ENCODE measurements at places on chromosomes 2 and 18. TPM values are rescaled to one million over a fixed set of nuclear protein-coding genes. Genes with fewer than 3 reads are reported as not detected.

GRCh38 chr2:154963511-154963910 lies 265.0 kb downstream of the KCNJ3 start:
- no peak overlapping the region for H3K27ac ChIP-seq
- no peaks in the 10 kb centered on the region for H3K4me1 ChIP-seq
- no peak for DNase-seq
- no peak overlapping the region for H3K4me3 ChIP-seq

DNA sequence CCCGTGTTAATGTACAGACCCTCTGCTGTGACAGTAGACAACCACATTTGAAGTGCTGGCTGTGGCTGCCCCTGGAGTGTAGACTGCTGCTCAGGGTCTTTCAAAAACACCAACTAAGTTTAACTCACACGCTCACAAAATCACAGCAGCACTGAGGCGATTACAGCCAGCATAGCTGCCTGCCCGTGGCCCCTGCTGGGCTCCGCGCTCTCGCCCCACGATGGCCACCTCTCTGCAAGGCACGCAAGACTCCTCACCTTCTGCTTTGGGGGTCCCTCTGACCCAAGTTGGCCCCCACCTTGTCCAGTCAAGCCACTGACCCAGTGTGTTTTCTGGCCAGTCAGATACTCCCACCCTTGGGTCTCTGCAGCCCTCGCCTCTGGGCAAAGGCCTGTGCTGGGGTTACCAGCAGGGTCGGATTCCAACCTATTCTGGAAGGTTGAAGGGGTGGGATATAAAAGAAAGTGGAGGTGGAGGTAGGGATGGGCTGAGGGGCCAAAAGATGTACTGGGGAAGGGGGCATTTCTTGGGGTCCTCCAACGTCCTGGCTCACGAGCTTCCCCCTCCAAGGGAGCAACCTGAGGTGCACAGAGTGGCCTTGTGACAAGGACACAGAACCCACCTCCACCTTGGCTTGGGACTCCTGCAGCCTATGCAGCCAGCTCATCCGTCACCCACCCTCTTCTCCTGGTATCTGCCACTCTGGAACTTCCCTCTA lies 2.9 kb upstream of the B3GNT7 start:
- H3K4me1 ChIP-seq: peaks cover 15% of the 10 kb centered on the region
- H3K36me3 ChIP-seq: peaks cover 2% of the 10 kb centered on the region
- peaks cover 25% of the 10 kb centered on the region for H3K27me3 ChIP-seq
- no peak overlapping the region for H3K4me3 ChIP-seq

GRCh38 chr2:233082931-233083755 lies 23.0 kb downstream of the INPP5D start:
- DNase-seq: no peak
- H3K27me3 ChIP-seq: no peaks in the 10 kb centered on the region
- H3K4me1 ChIP-seq: peaks cover 89% of the 10 kb centered on the region
- peak overlapping the region; percentile 88 for H3K27ac ChIP-seq
- H3K4me3 ChIP-seq: peak overlapping the region; percentile 65
- peaks cover 81% of the 10 kb centered on the region for H3K36me3 ChIP-seq

DNA sequence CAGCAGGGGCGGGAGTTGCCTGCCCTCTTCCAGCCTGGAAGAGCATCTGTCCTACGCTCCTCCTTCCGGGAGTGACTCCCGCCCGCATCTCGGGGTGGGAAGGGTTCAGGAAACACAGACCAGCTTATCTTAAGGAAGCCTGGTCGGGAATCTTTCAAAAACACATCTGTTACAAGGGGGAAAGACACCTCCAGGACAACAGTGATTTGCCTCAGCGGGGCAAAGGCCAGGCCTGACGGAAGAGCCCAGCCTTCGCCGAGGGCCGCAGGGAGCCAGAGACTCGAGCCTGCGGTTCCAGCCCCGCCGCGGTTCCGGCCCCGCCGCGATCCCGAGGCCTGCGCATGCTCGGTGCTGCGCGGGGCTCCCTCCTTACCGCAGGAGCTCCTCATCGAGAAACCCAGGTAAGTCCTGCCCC lies 38.1 kb upstream of the TGIF1 start:
- H3K36me3 ChIP-seq: no peaks in the 10 kb centered on the region
- peaks cover 10% of the 10 kb centered on the region for H3K4me1 ChIP-seq
- H3K4me3 ChIP-seq: no peak overlapping the region

GRCh38 chr2:241680044-241680443 lies 6.6 kb downstream of the DTYMK start:
- no peak for DNase-seq
- H3K4me1 ChIP-seq: peaks cover 15% of the 10 kb centered on the region
- H3K27ac ChIP-seq: no peak overlapping the region
- H3K4me3 ChIP-seq: no peak overlapping the region
- peaks cover 57% of the 10 kb centered on the region for H3K36me3 ChIP-seq

DNA sequence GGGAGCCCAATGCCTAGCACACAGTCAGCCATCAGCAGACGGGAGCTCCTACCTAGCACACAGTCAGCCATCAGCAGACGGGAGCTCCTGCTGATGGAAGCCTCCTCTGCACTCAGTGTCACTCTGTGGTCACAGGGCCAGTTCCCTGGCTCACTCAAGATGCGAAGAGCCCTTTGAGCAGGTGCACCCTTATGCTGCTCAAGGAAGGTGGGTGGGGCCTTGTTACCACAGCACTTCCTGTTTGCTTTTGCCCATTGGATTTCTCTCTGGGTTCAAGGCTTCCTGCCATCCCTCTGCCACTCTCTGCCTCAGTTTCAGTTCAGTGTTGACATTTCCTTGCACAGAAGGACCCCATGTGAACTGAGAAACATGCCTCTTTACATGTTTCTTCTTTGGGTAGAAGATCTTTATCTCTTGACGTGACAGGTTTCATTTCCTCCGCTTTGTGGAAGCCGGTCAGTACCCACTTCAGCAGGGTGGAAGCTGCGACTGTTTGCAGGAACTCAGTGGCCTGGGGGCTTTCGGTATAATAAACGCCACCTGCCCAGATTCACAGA lies 11.6 kb downstream of the TRIB2 start:
- H3K27ac ChIP-seq: peak overlapping the region; percentile 90
- peak; percentile 86 for DNase-seq
- peaks cover 90% of the 10 kb centered on the region for H3K4me1 ChIP-seq
- peaks cover 96% of the 10 kb centered on the region for H3K36me3 ChIP-seq

DNA sequence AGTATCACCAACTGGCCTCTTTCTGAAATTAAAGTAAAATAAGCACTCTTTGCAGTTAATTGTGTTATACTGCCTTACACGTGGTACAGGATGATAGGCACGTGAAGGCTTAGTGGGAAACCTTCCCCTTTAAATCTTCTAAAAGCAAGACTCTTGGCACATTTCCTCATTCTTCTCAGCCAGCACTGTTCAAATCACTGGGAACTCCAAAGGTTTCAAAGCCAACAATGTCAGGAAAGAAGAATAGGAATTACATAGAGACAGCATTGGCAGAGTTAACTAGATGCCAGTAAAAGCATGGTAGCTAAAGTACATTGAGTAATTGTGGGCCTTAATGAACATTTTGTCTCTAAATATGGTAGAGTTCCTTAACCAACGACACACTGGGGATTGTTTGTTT lies 96.4 kb downstream of the DTNA start:
- H3K4me1 ChIP-seq: no peaks in the 10 kb centered on the region
- no peaks in the 10 kb centered on the region for H3K36me3 ChIP-seq
- no peak for DNase-seq
- peaks cover 5% of the 10 kb centered on the region for H3K27me3 ChIP-seq

DNA sequence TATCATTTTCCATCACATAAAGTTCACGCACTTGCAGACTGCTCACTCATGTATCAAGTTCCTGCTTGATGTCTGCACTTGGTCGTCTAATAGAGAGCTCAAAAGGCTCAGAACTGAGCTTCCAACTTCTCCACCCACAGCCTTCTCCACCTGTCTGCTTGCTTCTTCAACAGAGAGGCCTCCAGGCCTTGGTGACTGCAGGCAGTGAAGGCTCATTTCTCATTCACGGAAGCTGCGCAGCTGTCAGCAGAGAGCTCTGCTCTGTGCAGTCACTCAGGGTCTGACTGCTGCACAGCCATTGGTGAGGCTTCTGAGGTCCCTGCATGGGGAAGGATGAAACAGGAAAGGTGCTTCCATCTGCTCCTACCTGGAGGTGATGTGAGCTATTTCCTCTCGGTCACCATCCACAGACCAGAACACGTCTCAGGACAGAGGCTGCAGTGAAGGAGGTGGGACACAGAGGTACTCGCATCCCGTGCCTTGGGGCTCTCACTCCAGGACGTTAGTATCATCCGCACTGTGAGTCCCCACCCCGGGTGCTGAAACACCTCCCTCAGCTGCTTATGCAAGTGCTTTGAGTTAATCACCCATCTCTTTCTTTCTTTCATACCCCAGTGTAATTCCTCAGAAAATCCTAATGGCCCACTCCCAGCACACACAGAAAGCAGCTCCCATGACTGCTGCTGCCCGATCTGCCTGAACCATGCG lies 126.2 kb downstream of the TMEM18 start:
- no peak overlapping the region for H3K27ac ChIP-seq
- H3K36me3 ChIP-seq: no peaks in the 10 kb centered on the region
- H3K4me3 ChIP-seq: no peak overlapping the region
- DNase-seq: no peak
- no peaks in the 10 kb centered on the region for H3K27me3 ChIP-seq
- no peaks in the 10 kb centered on the region for H3K4me1 ChIP-seq

DNA sequence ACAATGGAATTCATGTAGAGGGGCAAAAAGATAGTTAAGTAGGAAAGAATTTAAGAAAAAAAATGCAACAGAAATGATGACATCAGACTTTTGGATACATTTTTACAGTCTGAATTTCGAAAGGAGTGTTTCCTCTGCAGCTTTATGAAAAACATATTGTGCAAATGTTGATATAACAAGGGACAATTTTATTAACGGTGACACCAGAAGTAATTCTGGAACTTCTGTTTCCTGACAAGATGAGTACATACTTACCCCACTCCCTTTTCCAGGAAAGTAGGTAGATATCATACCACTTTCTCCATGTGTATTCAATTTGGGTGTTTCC lies 369.6 kb downstream of the FBXO15 start:
- no peaks in the 10 kb centered on the region for H3K36me3 ChIP-seq
- no peaks in the 10 kb centered on the region for H3K27me3 ChIP-seq
- H3K4me1 ChIP-seq: no peaks in the 10 kb centered on the region
- H3K4me3 ChIP-seq: no peak overlapping the region
- no peak for DNase-seq

DNA sequence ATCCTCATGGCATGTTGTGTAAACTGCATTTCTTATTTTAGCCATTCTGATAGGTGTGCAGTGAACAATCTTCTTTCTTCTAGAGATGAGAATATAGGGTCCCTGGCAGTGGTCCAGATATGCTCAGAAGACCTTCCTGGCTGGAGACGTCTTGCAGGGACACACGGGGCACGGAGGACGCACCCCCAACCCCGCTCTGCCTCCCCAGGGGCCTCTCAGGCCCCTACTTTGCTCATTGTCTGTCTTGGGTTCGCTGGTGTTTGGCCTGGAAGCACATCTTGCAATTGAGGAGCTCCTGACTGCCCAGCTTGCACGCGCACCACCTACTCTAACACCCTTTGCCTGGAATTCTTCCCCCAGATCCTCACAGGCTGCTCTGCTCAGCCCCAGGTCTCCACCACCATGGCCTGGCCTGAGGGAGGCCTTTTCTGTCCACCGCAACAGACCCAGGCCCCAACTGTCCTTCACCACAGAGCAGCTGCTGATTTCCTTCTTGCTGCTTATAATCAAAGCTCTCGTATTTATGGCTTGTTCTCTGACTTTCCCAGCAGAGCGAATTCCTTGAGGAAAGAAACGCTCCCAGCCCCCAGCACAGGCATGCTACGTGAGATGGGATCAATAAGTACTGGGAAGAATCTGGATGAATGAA lies 295.9 kb upstream of the HDAC4 start:
- H3K4me1 ChIP-seq: no peaks in the 10 kb centered on the region
- H3K36me3 ChIP-seq: no peaks in the 10 kb centered on the region
- no peak overlapping the region for H3K27ac ChIP-seq
- no peak overlapping the region for H3K4me3 ChIP-seq
- no peaks in the 10 kb centered on the region for H3K27me3 ChIP-seq

DNA sequence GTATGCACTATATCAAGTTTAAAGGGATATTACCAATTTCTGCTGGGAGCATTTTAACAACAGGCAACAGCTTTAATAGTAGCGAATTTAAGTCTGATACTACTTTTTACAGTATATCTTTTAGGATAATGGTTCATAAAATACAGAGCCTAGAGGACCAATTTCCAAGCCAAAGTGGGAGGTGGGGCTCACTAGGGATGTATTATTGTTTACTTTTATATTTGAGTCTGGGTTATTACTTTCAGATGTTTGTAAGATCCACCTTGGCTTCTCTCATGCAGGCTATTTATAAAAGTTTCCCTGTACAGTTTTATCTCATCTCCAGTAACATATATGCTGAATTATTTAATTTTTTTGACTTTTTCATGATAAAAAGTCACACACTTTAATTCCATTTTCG lies 242.0 kb downstream of the CMPK2 start:
- no peak overlapping the region for H3K27ac ChIP-seq
- no peak for DNase-seq
- H3K27me3 ChIP-seq: no peaks in the 10 kb centered on the region
- H3K36me3 ChIP-seq: no peaks in the 10 kb centered on the region
- no peak overlapping the region for H3K4me3 ChIP-seq

- H3K27me3 ChIP-seq: peaks cover 81% of the 10 kb centered on the region
- no peak overlapping the region for H3K27ac ChIP-seq
- H3K4me1 ChIP-seq: peaks cover 17% of the 10 kb centered on the region
- H3K4me3 ChIP-seq: peak overlapping the region; percentile 63
- H3K36me3 ChIP-seq: peaks cover 6% of the 10 kb centered on the region
Observed at GRCh38 chr18:907885-908757, 3.5 kb downstream of the ADCYAP1 start.

DNA sequence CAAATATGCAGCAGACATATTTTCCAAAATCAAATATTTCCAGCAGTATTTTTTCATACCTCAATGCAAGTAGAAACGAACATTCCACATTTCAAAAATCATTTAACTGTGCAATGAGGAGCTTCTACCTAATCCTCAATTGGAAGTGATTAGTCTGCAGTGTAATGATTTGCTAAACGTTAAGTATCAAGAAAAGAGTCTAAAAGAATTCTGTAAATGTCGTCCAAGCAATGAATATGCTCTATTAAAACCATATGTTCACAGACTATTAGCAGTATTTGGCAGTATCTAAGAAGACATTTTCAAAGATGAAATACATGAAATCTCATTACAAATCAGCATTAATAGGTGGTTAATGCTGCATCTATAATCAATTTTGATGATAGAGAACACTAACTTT lies 15.9 kb downstream of the DYM start:
- peaks cover 14% of the 10 kb centered on the region for H3K4me1 ChIP-seq
- H3K4me3 ChIP-seq: no peak overlapping the region
- DNase-seq: no peak
- no peak overlapping the region for H3K27ac ChIP-seq

DSG2 gene
- total RNA-seq: 1.3 TPM

DSC3 gene
- total RNA-seq: not detected

RGPD6 gene
- 5.6 TPM for total RNA-seq

SH3RF3 gene
- 0.17 TPM for total RNA-seq

KCNG3 gene
- total RNA-seq: 0.12 TPM

LINC00305 gene
- total RNA-seq: not detected
